ENCODE measurements at places on chromosomes 6 and 20.

- no peak for DNase-seq
These were observed 32.4 kb upstream of the FBXO9 start for GRCh38 chr6:53032849-53033248.

DNA sequence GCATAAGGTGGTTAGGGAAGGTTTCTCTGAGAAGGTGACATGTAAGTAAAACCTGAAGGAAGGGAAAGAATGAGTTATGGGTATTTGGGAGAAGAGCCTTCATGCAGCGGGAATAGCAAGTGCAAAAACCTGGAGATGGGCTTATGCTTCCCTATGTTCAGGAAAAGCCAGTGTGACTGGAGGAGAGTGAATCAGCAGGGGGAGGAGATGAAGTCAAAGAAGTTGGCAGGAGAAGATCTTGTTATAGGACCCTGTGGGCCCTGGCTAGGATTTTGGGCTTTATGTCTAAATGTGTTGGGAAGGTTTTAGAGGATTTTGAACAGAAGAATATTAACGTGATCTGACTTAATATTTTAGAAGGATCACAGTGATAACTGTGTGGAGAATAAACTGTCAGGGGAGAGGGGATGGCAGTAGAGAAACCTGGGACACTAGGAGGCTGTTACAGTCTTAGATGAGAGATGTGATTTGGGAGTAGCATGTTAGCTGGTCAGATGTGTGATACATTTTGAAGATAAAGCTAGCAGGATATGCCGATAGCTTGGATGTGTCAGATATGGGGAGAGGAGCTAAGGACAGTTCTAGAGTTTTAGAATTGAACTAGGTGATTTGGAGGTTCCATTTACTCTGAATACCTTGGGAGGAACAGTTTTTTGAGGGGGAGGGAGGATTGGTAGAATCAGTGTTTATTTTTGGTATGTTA lies 41.0 kb downstream of the PHF3 start:
- no peak for DNase-seq

DNA sequence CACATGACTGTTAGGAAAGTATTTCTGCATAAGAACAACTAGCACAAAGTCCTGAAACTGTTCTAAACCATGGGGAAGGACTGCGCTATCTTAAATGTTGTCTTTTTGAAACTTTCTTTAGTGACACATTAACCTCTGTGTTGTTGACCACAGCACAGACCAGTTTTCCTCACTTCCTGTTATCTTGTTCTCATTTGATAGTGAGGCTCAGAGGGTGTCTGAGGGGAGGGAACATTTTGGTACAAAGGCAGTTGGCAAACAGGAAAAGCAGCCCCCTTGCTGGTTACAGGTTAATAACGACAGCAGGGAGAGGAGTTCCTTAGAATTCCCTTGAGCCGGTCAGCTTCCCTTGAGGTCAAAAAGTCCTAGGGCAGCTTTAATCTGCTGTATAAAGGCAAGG lies 143.5 kb upstream of the BMP2 start:
- DNase-seq, result no peak

DNA sequence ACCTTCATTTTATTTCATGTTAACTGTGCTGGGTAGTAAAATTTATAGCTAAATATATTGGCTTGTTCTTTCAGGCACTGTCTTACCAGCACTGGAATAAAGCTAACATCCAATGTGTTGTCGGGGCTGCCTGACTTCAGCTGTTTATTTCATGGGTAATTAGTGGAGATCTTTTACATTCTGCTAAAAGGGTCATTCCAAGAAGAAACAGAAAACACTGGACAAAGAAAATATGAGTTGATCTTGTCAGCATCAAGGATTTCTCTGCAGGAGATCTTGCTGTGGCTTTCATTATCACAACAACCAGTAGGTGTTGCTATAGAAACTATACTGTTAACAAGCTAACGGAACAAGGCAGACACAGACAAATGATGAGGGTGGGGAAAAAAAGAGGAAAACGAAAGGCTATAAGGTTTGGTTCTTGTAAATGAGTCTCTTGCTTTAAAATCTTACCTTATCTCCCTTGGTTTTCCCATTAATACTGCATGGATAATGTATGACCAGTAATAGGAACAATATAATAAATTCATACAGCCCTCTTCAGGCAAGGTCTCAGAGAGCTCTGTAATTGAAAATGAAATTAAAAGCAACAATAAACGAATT lies 206.8 kb downstream of the SIM1 start:
- peak; percentile 62 for DNase-seq

DNA sequence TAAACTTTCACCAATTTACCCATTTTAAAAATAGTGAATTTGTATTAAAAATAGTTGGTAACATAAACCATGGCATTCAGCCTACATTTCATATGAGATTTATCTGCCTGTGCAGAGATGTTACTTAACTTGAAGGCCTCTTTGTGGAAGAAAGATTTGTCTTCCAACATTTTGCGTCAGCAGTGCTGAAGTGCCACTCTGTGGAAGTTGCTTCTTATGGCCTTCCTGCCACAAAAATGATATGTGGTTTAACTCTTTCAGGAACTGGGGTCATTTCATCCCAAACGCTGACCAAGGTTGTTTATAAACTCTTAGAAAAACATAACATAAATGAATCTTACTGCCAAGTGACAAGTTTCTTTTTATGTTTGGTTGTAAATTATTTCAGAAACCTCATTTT lies 246.8 kb downstream of the ARID1B start:
- no peak for DNase-seq

GRCh38 chr20:21234806-21235483 lies 68.2 kb upstream of the XRN2 start:
- DNase-seq, result no peak

- DNase-seq, result no peak
These were observed 115.8 kb downstream of the MANEA start for GRCh38 chr6:95693108-95693507.

- no peak for DNase-seq
These were observed 45.2 kb upstream of the RSPO3 start for GRCh38 chr6:127073222-127073621.
